GM23248 (cell line): ENCODE measurements at places on chromosomes 4 and X. TPM values are rescaled to one million over a fixed set of nuclear protein-coding genes. Genes with fewer than 3 reads are reported as not detected.
A peak's percentile ranks its signal among the peaks of the same experiment; 100 is the strongest.

The MAGED4B gene
- total RNA-seq: 5.8 and 32.9 TPM in 2 replicates

DNA sequence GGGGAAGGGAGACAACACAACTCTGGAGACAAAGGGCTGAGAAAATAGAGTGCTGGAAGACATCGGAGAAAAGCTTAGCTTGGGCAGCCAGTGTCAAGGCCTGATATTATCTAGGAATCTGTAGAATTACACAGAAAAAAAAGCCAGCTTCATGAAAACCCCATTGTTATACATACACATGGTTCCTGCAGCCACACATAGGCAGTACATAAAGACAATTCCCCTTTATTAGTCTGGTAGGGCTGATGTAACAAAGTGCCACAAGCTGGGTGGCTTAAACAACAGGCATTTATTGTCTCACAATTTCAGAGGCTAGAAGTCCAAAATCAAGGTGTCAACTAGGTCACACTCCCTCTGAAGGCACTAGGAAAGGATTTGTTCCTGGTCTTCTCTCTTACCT lies 503.5 kb downstream of the MID1IP1 start:
- no peak overlapping the region for H3K27ac ChIP-seq
- H3K27me3 ChIP-seq: no peaks in the 10 kb centered on the region
- H3K36me3 ChIP-seq: no peaks in the 10 kb centered on the region
- no peak overlapping the region for H3K4me3 ChIP-seq

DNA sequence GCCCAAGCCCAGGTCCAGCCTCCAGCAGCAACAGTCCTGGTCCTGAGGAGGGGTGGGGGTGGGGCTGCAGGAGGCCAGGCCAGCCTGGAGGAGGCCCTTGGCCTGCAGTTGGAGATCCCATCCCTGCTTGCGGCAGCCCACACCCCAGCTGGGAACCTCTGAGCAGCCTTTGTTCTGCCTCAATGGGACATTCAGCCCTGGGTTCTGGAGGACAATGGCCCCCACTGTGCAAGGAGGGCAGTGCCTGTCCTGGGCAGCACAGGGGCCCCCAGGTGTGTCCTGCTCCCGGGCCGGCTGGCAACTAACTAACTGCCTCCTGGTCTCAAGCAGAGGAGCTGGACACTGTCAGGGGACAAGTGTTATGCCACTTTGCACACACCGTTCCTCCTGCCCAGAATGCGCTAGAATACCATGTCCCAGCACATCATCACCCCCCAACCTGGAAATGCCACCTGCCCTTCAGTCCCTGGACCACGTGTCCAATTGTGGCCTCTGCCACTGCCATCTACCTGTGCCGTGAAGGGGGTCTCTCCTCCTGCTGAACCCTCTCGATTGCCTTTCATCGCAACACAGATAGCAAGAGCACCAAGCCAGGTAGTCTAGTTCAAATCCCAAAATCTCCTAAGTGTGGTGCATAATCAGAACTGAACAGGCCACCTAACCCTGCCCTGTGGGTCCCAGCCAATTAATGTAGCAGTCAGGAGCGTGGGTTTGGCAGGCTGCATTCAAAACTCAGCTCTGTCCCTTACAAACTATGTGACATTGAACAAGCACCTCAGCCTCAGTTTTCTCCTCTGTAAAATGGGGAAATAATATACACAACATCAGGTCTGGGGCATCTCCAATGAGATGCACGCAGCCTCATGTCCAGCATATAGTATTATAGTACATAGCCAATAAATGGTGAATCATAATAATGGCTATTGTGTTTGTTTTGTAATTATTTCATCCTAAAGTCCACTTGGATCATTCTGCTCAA lies 8.8 kb downstream of the PPP2R2C start:
- H3K4me3 ChIP-seq: no peak overlapping the region
- no peak overlapping the region for H3K27ac ChIP-seq
- no peak for DNase-seq
- peaks cover 17% of the 10 kb centered on the region for H3K27me3 ChIP-seq

DNA sequence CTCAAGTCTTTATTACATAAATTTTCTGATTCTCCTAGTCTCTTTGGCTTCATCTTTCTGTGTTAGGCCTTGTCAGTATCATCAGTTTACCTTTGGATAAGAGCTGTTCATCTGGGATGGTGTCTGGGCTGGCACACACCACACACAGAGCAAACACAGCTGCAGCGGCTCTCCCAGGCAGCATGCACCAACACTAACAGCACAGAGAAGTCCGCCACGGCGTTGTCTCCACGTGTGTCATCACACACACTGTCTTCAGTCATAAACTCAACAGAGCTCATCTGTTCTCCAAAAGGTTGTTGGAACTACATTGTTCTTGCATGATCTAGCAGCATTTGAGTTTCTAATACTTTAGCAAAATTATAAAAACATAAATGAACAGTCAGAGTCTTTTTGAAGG lies 851.9 kb upstream of the FRG1 start:
- H3K4me3 ChIP-seq: no peak overlapping the region
- DNase-seq: peak; percentile 8
- H3K27me3 ChIP-seq: no peaks in the 10 kb centered on the region
- H3K4me1 ChIP-seq: no peaks in the 10 kb centered on the region
- H3K27ac ChIP-seq: no peak overlapping the region

GRCh38 chrX:7946960-7947359 lies 19.7 kb upstream of the PNPLA4 start:
- H3K36me3 ChIP-seq: no peaks in the 10 kb centered on the region
- DNase-seq: no peak
- no peak overlapping the region for H3K27ac ChIP-seq
- no peaks in the 10 kb centered on the region for H3K4me1 ChIP-seq
- no peaks in the 10 kb centered on the region for H3K27me3 ChIP-seq

DNA sequence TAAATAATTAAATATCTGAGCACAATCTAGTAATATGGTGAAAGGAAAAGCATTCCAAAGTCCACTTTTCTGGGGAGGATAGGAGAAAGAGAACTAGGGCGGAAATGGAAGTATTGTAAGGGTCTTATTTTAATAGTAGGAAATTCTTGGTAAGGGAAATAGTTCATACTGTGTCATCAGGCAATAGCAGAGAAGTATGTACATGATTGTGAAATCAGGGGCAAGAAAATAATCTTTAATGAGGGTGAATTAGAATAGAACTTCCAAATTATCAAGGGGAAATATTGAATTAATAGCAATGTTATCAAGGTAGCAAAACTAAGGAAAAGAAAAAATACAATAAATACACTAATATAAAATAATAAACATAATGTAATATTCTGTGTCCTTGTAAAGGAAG lies 14.8 kb downstream of the GIMD1 start:
- no peak overlapping the region for H3K4me3 ChIP-seq
- no peak overlapping the region for H3K27ac ChIP-seq
- H3K4me1 ChIP-seq: peaks cover 21% of the 10 kb centered on the region
- H3K36me3 ChIP-seq: peaks cover 6% of the 10 kb centered on the region; the same call in 1 of the 2 replicates
- peak; percentile 30 for DNase-seq
- no peaks in the 10 kb centered on the region for H3K27me3 ChIP-seq

GRCh38 chrX:55816023-55816422 lies 98.5 kb downstream of the RRAGB start:
- H3K27ac ChIP-seq: no peak overlapping the region
- H3K4me1 ChIP-seq: no peaks in the 10 kb centered on the region
- DNase-seq: no peak

- no peak overlapping the region for H3K27ac ChIP-seq
- no peaks in the 10 kb centered on the region for H3K27me3 ChIP-seq
- no peaks in the 10 kb centered on the region; the same call in 1 of the 2 replicates for H3K4me1 ChIP-seq
- no peak for DNase-seq
- no peaks in the 10 kb centered on the region for H3K36me3 ChIP-seq
Observed at GRCh38 chrX:116284400-116284799, 113.9 kb downstream of the AGTR2 start.

The CT45A8 gene
- total RNA-seq: not detected in 2 replicates

DNA sequence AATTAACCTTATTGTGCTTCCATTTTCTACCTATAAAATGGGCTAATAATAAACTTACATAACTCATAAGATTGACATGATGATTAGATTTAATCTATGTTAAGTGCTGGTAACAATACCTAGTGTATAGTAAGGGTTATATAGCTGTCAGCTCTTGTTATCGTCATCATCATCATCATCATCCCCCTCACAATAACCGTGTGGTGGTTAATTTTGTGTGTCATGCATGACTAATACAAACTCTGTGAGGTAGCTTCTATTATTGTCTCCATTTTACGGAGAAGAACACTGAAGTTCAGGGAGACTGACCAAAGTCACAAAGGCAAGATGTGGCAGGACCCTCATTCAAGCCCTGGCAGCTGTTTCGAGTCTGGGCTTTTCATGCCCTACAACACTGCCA lies 211.3 kb downstream of the PALLD start:
- peak; percentile 39 for DNase-seq
- peaks cover 28% of the 10 kb centered on the region for H3K4me1 ChIP-seq
- no peaks in the 10 kb centered on the region for H3K36me3 ChIP-seq
- H3K27me3 ChIP-seq: no peaks in the 10 kb centered on the region
- H3K4me3 ChIP-seq: no peak overlapping the region

The CTAG2 gene
- total RNA-seq: not detected in 2 replicates

DNA sequence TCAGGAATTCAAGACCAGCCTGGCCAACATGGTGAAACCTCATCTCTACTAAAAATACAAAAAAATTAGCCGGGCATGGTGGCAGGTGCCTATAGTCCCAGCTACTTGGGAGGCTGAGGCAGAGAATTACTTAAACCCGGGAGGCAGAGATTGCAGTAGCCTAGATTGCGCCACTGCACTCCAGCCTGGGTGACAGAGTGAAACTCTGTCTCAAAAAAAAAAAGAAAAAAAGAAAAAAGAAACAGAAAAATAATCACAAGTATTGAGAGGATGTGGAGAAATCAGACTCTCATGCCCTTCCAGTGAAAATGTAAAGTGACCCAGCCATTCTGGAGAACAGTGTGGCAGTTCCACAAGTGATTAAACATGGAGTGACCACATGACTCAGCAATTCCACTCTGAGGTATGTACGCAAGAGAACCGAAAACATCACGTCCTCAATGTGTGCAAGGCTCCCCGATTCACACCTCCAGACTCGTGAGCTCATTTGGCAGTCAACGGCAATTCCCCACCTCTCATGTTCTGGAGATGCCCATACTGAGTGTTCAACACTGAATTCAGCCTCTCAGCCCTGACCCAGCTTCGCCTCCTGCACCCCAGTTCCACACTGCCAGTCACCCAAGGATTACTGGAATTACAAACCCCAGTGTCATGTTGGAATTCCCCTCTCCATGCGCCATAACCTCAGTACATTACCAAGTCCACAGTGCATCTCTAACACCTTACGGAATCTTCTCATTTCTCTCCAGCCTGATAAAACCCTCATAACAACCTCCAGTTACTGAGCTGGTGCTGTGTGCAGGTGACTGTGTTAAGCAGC lies 21.1 kb downstream of the ACOX3 start:
- no peak overlapping the region for H3K27ac ChIP-seq
- H3K27me3 ChIP-seq: no peaks in the 10 kb centered on the region
- H3K4me1 ChIP-seq: 0 out of 2 replicates have a peak, but pooled peaks cover 6% of the 10 kb centered on the region
- no peak overlapping the region for H3K4me3 ChIP-seq
- 0 out of 2 replicates have a peak, but pooled peaks cover 2% of the 10 kb centered on the region for H3K36me3 ChIP-seq
- DNase-seq: peak; percentile 48

- H3K4me1 ChIP-seq: no peaks in the 10 kb centered on the region
- H3K36me3 ChIP-seq: no peaks in the 10 kb centered on the region
- no peak overlapping the region for H3K4me3 ChIP-seq
- no peaks in the 10 kb centered on the region for H3K27me3 ChIP-seq
- DNase-seq: no peak
Observed at GRCh38 chr4:152663203-152664066, 16.4 kb downstream of the TMEM154 start.

The MAML3 gene
- 1.5 and 1.9 TPM in 2 replicates for total RNA-seq

The TLL1 gene
- total RNA-seq: not detected in 2 replicates
